SHP77 (cell line): ENCODE measurements at places on chromosomes 7 and 10.

DNA sequence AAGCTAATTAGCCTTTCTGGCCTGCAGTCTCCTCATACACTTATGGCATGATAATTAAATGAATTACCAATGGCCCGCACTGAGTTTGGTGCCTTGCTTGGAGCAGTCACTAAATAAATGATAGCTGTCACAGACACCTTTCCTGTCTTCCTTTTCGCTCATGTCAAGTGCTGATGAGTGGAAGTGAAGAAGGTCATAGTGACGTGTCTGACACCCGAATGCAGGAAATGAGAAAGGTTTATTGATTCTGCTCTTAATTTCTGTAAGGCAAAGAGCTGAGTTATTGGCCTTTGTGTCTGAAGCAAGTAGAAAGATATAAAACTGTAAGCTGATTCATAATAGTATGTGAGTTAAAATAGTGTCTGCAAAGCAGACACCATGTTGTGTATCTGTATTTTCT, 13.2 kb upstream of the ESYT2 start:
- no peak for DNase-seq

DNA sequence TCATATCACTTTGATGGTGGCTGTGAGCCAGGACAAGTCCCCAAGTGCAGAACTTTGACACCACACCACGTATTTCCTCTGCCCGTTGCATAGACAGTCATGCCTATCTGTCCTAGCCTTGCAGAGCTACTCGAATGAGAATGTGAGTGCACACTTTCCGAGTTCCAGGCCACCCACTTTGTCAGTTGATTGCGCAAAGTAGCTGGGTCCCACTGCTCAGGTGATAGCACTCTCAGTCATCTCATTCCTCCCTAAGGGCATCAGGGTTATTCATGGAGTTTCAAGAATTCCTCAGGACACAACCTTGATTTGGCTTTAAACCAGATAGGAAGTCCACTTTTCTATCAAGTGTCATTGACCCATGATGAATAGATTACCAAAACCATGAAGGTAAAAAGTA, 19.3 kb downstream of the LSM5 start:
- DNase-seq, result no peak

DNA sequence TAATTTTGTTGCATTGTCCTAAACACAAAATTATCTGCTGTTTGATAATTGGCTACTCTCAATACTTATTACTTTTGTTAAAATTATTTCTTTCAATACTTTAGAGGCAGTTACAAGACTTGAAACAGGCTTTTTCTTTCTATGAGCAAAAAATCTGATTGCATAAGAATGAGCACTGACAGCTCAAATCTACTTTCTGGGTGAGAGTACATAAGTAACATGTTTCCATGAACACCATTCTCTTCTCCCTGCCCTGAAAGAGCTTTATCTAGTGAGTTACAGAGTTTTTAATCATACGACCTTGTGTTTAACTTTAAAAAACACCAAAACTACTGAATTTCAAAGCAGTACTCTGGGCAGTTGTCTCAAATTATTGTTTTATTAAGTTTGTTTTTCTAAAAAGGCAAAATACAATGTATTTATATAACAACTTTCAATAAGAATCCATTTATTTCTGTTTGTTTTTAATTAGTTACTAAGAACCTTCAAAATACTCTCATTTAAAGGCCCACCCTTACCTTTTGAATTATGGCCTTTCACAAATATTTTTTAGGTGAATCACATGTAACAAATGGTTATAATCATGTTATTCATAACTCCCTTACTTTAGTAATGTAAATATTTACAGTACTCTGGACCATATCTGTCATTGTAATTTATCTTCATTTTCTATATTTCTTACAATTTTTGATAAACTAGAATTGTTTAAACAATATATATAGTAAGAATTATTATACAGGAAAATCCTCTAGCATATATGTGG, 23.0 kb upstream of the TFAM start:
- DNase-seq, result no peak

DNA sequence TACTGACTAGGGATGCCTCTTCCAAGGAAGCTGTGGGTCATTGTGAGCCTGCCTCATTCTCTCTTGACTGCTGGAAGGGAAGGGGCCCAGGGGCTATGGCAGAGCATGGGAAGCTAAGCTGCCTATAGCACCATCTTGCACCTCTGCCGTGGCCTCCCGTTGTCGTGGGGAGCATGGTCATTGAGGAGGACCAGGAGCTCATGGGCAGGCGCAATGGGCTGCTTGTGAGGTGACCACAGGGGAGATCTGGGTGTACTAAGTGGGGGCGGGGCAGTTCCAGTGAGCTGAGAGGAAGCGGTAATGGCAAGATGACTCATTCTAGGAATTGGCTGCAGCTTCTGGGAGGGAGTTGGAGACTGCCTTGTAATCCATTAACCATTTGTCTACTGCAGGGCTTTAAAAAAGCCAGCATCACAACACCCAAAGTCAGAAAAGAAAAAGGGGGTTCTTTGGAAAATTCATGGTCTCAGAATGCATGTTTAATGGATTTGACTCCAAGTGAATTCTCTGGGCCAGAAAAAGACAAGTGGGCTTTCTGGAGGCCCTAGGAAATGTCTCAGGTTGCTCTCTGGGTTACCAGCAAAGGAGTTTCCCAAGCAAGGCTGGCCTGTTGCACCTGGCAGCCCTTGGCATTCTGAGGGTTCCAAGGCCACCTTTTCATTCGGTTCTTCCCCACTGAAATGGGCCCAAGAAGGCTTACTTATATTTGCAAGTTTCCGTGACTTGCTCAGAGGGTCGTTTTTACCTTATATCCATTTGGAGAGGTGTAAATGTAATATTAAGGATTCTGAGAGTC, 3.6 kb downstream of the DUSP5 start:
- DNase-seq, result no peak

DNA sequence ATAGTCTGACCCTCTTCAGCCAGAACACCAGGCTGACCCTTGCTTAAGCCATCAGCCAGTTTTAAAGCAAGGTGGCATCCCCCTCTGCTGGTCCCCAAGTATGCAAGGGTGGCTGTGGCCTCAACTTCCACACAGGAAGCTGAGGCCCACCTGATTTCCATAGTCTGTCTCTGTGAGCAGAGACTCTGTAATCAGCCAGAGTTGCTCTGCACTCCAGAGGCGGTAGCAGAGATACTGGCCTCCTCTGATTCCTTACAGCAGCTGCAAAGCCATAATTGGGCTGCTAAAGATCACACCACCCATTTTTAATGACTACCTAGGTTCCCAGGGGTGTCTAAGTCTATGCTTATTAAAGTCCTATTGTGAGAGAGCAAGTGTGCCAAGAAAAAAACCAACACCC, 1.8 kb downstream of the PDAP1 start:
- DNase-seq, result no peak

DNA sequence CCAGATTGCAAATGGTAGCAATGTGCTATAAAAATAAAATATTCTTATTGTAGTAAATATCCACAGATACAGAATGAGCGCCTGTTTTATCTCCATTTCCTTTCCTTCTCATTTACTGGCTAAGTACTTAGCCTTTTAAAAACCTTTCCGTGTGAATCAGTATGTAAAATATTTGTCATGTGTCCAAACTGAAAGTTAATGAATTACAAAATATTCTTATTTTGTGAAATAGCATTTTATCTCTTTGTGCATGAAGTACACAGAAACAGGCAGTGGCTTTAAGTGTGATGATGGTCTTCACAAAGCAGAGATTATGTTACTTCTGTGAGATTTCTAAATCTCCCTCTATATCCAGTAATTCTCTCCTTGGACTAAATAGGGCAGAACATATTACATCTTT, 56.7 kb upstream of the KIAA1217 start:
- DNase-seq, result no peak

GRCh38 chr7:43760861-43761260, 2.4 kb downstream of the BLVRA start:
- no peak for DNase-seq

- no peak for DNase-seq
These were observed 124.1 kb downstream of the SMURF1 start for GRCh38 chr7:99019523-99020412.

- no peak for DNase-seq
These were observed 8.0 kb upstream of the CALU start for GRCh38 chr7:128731184-128731583.

DNA sequence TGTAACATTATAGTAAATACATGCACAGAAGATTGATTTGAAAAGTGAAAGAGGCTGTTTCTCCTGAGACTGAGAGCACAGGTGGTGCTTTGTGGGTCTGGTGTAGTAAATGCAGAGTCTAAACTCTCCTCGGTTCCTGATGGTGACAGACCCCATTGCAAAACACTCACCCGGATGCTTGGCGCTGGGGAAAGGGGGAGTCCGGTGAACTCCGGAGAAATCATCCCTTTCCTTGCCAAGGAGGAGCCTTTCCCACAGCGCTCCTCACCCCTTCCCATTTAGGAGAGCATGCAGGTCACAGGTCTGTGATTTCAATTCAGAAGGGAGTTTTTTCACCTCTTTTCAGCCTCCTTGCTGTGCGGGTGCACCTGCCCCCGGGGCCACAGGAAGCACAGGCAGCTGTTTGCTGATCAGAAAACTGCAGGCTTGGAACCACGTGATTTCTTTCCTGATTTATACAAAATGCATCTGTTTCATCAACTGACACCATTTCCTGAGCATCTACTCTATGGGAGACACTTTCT, 75.6 kb upstream of the LYZL2 start:
- no peak for DNase-seq

- no peak for DNase-seq
These were observed 7.1 kb downstream of the TASOR2 start for GRCh38 chr10:5691786-5692185.

DNA sequence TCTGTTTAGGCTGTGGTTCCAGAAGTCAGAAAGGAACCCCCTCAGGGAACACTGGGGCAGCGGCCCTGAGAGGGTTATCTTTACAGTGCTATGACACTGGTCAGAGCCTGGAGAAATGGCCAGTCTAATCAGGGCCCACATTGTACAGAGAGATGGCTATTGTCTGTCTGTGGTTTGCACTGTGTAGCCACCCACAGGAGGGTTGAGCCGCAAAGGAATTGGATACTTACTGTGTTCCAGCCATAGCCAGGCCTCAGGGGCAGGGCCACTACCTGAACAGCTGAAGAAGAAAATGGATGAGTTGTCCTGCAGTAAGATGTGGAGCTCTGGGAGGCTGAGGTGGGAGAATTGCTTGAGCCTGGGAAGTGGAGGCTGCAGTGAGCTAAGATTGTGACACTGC, 47.5 kb upstream of the PODXL start:
- no peak for DNase-seq

- peak; percentile 5 for DNase-seq
These were observed 226.4 kb downstream of the BUB3 start for GRCh38 chr10:123380491-123381085.

GRCh38 chr7:86600506-86601290, 43.0 kb upstream of the GRM3 start:
- no peak for DNase-seq

GRCh38 chr10:44954962-44955361, 4.6 kb upstream of the RASSF4 start:
- DNase-seq, result no peak

GRCh38 chr10:80945264-80945880, 407.7 kb downstream of the SH2D4B start:
- DNase-seq, result no peak

DNA sequence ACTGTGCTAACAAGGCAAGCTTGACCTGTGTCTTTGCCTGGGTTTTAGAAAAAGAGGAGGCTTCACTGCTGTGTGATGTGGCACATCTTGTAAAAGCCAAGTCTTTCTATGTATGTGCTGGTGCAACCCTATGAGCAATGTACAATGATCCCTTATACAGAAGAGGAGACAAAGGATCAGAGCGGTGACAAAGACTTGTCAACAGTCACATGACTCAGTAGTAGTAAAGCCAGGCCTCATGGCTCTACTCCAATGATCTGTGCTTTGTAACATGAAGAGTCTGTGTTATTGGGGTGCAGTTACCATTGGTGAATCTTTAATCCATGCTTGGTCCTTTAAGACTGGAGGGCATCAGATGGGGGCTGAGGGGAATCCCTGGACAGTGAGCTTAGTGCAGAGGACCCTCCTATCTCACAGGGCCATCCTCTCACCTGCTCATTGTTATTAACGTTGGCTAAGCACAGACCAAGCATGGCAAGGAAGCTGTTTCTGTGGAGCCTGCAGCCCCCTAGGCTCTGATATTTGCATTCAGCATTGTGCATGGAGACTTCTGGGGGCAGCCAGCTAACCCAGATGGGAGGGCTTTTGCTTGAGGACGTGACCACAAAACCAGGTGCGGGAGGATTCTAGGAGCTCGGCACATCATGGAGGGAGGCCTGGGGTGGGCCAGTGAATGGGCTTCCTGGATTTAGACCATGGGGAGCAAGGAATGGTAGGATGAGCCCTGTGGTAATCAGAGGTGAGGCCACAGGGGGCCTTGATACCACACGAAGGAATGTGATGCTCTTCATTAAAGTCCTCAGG, 308.8 kb upstream of the ZNF32 start:
- DNase-seq, result no peak

DNA sequence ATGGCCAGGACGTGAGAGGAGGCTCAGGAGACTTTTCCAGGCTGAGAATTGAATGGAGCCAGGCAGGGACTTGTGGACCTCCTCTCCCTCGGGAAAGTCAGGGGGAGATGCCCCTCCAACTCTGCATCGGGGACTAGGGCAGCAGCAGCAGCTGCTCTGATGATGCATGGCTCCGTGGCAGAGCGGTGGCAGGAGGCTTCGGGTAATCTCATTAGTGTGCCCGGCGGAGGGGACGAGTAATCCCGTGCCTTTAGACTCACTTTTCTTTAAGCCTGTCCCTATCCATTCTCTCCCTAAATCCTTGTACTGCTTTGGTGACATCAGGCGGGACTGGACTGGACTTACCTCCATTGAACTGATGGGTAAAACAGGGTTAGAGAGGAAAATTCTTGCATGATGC, 75.1 kb downstream of the ZMIZ1 start:
- DNase-seq, result no peak

- DNase-seq, result no peak
These were observed 304.0 kb downstream of the ZEB1 start for GRCh38 chr10:31622978-31623377.

GRCh38 chr10:7400068-7400715, 10.6 kb downstream of the SFMBT2 start:
- DNase-seq, result no peak

- peak; percentile 25 for DNase-seq
These were observed 41.2 kb upstream of the UBE3C start for GRCh38 chr7:157097569-157097968.

DNA sequence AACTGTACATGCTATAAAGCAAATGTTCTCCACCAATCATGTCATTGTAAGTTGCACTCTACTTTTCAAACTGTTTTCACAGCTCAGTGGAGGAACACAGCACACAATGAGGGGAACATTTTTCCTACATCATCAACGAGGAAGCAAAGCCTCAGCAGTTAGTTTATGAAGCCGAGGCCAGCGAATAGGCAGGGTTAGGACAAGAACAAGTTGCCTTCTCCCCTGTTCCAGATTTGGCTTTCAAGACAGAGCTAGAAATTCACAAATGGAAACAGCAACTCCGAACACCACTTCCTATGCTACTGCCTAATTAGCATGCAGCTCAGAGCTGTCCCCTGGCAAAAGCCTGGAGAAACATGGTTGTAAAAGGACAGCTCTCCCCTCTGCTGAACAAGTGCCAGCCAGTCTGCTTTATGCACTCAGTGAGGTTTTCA, 19.8 kb downstream of the ITGB8 start:
- no peak for DNase-seq

GRCh38 chr7:4727914-4728705, 46.0 kb downstream of the FOXK1 start:
- DNase-seq, result no peak

GRCh38 chr7:26691406-26691805, 173.0 kb downstream of the SKAP2 start:
- no peak for DNase-seq
